ENCODE measurements at places on chromosomes 2 and 18.
A peak's percentile ranks its signal among the peaks of the same experiment; 100 is the strongest.

- no peak for DNase-seq
These were observed 315.0 kb upstream of the SMIM21 start for GRCh38 chr18:75742516-75742915.

DNA sequence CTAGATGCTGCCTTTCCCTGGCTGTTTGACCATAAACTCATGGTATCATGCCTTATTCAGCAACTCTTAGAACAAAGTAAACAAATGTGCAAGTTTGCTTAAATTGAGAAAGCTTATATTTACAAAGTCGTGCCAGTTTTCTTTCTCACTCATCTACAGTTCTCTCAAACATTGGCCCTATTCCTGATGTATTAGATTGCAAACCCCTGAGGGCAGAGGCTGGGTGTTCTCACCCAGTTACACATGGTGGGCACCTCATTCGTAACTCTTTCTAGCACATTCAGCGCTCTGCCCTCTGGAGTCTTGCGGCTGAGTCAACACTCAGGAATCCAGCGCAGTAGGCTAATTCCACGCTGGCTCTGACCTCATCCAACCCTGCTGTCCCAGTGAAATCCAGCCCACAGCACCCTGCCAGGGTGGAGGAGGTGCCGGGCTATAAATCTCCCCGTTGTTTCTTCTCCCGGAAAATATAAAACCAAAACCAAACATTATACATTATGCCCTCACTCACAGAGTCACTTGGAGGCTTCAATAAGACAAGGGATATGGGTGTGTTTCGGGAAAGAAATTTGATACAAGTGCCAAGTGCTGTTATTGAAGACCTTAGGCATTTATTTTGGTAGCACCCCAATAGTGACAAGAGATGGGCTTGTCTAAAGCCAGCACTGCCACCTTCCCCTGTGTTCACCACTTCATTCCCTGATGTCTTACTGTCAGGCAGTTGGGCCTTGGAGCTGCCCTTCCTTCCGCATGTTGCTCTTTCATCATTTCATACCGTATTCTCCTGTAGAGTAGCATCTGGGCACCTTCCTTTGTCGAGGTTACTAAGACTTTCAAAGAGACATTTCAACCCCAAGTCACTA, 287.4 kb downstream of the PRKCE start:
- no peak for DNase-seq

DNA sequence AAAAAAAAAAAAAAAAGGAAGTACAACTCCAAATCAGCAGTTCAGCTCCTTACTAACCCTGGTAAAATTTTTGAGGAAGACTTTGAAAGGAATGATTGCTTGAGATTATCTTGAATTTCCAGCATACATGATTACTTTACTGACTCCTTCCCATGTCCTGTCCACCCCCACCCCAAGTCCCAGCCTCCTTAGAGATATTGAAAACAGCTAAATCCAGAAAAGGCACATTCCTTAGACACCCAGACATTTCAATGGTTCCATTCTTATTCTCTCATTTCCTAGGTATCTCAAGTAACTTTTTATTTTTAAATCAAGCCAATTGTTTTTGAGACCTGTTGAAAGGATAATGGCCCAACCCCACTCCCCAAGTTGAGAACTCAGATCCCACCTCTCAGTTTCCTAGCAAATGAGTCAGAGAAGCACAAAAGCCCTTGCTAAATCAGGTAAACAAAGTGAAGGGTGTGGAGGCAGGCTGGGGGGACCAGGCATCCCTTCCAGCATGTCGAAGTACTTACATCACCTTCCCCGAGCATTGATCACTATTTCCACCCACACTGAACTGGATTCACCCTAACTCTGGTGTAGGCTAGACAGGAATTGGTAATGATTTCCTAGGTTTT, 95.4 kb upstream of the FZD7 start:
- DNase-seq = no peak

GRCh38 chr2:142757111-142757510, 120.4 kb upstream of the KYNU start:
- DNase-seq = no peak

GRCh38 chr2:17476830-17477229, 41.4 kb downstream of the RAD51AP2 start:
- DNase-seq = no peak

GRCh38 chr18:26096852-26097251, 6.4 kb upstream of the SS18 start:
- no peak for DNase-seq

GRCh38 chr2:157627594-157628476, 829 bp downstream of the ACVR1C start:
- peak; percentile 38 for DNase-seq

DNA sequence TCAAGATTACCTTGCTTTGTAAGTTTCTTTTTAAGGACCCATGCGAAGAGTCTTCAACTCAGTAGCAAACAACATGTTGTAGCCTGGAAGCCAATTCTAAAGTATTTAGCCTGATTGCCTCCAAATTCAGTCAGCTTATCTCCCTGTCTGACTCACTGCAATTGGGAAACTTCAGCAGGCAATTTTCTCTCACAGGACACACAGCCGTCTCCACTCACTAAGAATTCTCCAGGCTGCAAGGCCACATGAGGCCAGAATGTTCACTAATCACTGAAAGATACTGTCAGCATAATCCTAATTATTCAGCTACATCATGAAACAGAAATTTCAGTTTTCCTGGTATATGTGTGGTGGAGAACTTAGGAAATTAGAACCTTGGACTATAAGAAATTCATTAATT, 78.1 kb upstream of the PDE1A start:
- no peak for DNase-seq

- DNase-seq = no peak
These were observed 56.2 kb upstream of the TMEM163 start for GRCh38 chr2:134774786-134775641.

- DNase-seq = no peak
These were observed 48.7 kb downstream of the ATOH8 start for GRCh38 chr2:85802354-85803103.

GRCh38 chr2:121888189-121888557, 132.7 kb downstream of the TSN start:
- DNase-seq = no peak

DNA sequence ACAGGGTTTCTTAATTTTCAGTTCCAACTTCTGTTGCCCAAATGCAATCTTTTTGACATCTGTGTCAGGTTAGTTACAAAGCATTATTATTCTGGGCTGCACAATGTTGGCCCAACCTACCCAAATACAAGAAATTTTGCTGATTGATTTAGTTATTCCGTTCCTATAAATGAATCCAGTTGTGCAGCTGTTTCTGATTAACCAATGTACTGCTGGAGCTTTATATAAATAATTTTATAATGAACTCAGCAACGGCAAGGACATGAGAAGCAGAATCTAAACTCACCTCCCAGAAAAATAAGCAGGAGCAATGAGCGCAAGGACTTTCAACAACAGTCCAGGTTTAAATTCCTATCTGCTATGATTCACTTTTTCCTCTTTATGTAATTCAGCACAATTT, 76.3 kb upstream of the WIPF1 start:
- no peak for DNase-seq

- DNase-seq = no peak
These were observed 128.4 kb downstream of the PDE1A start for GRCh38 chr2:182298456-182298855.

GRCh38 chr2:36492216-36492945, 105.6 kb downstream of the FEZ2 start:
- DNase-seq = no peak

- no peak for DNase-seq
These were observed 1132.2 kb upstream of the FAM98A start for GRCh38 chr2:34731292-34731691.

DNA sequence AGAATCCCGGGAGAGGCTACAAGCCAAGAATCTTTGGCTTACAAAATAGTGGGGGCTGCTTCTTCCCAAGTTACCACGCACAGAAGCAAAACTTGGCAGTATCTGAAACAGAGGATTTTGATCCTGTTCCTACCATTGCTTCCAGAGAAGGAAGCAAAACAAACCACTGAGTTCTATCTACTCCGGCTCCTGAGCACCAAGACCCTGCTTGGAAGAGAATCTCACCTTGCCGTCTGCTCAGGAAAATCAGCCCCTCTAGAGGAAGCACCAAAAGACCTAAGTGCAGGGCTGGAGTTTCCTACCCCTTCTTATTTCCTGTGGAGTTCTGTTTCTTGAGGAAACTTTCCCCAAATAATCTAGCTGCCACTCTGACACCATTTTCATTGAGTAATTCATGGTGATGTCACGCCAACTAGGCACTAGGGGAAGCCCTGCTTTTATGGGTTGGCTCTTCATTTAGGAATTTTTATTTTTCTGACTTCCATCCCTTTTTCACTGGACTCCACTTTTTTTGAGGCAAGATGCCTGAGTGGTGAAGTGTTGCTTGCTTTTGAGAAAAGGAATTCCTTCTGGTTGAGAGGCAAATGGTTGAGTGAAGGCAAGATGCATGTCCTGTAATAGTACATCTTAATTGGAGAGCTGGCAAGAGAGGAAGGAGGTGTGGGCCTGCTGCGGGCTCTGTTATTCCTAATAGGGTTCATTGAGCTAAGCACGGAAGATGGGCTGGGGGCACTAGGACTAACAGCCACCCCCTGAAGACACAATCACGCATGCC, 36.8 kb upstream of the EML4 start:
- DNase-seq = no peak

- DNase-seq = no peak
These were observed 14.4 kb downstream of the FAM178B start for GRCh38 chr2:96971926-96972444.

DNA sequence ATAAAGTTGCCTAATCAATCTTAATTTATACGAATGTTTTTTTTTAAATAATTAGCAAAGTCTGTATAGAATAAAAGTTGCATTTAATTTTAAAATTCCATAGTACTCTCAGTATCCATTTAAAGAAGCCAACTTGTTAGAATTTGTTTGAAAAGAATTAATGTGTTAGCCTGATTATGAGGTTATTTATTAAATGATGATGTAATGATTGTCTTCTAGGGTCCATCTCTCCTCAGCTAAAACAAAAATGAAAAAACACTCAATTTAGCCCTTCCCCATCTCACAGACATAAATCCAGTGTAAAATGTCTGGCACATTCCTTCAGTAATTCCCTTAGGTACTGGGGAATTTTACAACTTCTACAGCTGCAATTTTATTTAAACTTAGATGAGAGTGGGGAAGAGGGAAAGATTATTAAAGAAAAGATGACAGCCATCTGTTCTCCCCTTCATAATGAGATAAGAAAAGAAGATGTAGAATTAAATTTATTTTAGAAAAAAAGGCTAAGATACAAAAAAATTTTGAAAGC, 68.6 kb downstream of the BARD1 start:
- no peak for DNase-seq

DNA sequence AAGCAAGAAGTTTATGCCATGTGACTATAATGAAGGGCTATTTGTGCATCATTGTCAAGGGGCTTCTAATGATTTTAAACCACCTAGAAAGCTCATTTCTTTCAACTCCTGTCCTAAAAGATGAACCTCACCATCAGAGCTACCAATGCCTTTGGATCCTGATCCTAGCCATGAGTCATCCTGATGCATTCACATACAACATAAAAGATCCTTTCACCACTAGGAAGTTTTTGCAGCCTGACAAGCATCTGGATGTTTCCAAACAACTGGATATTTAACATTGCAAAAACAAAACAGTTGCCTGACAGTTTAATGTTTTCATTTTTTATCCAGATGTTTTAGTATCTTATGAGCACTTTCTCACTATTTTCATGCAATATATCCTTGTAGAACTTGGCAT, 425.3 kb downstream of the MBD2 start:
- DNase-seq = no peak

DNA sequence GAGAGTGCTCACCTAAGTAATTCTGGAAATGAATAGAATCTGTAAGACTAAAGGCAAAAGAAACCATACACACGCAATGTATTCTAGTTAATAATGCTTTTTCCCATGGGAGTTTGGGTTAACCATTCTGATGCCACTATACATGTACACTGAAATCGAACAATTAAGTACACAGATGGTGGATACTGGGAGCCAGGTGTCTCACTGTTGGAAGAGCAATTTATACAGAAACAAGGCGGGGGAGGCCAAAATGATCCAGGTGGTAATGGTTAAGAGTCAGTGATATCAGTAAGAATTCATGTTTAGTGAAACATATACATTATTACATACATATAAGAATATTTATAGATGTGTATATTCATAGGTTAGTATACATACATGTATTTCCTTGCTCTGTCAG, 67.2 kb downstream of the TMEM131 start:
- no peak for DNase-seq

DNA sequence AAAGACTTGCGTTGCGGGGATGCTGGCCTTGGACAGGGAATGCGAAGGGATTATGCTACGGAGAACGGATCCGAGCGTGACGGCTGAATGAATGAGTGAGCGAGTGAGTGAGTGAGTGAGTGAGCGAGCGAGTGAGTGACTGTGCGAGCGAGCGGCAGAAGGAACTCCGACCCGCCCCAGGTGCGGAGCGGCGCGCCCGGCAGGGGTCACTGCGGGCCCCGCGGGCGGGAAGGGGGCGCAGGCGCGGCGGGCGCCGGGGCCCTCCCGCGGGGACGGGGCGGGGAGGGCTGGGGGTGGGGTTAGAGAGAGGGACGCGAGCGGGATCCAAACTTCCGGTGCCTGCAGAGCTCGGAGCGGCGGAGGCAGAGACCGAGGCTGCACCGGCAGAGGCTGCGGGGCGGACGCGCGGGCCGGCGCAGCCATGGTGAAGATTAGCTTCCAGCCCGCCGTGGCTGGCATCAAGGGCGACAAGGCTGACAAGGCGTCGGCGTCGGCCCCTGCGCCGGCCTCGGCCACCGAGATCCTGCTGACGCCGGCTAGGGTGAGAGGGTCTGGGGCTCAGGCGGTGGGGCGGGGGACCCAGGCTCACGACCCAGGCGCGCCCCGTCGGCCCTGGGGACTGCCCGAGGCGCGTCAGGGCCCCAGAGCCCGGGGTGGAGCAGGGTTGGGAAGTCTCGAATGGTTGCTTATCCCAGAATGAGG, at the start of gene ITM2C:
Gene ITM2C, plus strand, starts transcription at position 338 of the 702 bp plus-strand sequence. Its CDS starts 84 bp downstream, at position 422.
- DNase-seq = peak; percentile 61

DNA sequence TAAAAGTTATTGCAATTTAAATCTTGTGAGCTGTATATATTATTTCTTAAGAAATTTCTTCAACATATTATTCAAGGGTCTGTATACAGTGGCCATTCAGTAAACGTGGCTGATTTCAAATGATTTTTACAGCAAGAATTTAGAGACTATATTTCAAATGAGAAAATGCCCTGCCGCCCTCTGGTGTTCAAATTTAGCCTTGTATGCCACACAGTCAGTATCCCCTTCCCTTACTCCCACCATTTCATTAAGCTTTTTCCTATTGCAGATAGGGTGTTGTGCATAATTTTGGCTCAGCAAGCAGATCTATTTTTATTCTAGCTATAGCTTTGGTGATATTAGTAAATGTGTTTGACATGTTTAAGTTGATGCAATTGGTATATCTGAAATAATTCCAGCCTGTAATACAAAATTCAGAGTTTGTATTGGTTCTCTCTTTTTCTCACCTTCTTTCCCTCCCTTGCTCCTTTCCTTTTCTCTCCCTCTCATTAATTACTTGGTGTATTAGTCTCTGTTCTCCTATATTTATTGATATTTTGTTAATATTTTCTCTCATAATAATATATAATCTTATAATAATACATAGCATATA, 22.8 kb upstream of the SCN7A start:
- no peak for DNase-seq
